Osteocyte (in vitro differentiated cells): ENCODE measurements at places on chromosomes 3 and 15.
A peak's percentile ranks its signal among the peaks of the same experiment; 100 is the strongest.

DNA sequence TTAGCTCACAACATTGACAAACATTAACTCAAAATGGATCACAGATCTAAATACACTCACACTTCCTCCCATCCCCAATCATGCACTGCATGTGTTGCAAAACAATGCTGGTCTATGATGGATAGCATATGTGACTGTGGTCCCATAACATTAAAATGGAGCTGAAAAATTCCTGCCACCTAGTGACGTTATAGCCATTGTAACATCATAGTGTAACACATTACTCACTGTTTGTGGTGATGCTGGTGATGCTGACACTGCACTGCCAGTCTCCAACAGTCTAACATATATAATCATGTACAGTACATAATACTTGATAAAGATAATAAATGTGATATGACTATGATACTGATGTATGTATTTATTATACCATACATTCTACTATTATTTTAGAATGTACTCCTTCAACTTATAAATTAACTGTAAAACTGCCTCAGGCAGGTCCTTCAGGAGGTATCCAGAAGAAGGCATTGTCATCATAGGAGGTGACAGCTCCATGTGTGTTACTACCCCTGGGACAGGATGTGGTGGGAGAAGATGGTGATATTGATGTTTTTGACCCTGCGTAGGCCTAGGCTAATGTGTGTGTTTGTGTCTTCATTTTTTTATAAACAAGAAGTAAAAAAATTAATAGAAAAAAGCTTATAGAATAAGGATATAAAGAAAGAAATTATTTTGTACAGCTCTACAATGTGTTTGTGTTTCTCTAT lies 41.3 kb downstream of the TXNRD3 start:
- H3K36me3 ChIP-seq, result peaks cover 49% of the 10 kb centered on the region
- H3K4me3 ChIP-seq, result no peak overlapping the region
- H3K27ac ChIP-seq, result no peak overlapping the region
- H3K4me1 ChIP-seq, result peaks cover 21% of the 10 kb centered on the region

DNA sequence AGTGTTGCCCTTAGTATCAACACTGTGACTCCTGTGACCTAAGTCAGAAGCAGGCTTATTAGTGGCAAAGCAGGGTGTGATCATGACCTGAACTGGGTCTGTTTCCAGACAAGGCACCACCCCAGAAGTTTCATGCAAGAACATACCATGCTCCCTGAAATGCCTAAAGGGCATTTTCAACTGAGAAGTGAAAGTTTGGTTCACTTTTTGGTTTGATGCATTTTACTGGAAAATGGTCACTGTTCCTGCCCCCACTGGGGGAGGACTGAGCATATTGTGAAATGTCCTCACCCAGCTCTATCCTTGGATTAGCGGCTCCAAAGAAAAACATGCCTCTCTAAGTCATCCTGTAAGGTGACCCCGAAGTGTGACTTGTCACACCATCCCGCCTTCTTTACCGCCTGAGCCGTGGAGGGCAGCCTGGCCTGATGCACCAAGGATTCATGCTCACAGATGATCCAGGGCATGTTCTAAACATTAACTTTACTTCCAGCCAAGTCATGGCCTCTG lies 3.1 kb upstream of the FAM240A start:
- peak; percentile 32 for DNase-seq
- H3K36me3 ChIP-seq, result no peaks in the 10 kb centered on the region
- H3K27ac ChIP-seq, result no peak overlapping the region
- H3K27me3 ChIP-seq, result peaks cover 14% of the 10 kb centered on the region
- no peak overlapping the region for H3K4me3 ChIP-seq
- H3K4me1 ChIP-seq, result peaks cover 11% of the 10 kb centered on the region

DNA sequence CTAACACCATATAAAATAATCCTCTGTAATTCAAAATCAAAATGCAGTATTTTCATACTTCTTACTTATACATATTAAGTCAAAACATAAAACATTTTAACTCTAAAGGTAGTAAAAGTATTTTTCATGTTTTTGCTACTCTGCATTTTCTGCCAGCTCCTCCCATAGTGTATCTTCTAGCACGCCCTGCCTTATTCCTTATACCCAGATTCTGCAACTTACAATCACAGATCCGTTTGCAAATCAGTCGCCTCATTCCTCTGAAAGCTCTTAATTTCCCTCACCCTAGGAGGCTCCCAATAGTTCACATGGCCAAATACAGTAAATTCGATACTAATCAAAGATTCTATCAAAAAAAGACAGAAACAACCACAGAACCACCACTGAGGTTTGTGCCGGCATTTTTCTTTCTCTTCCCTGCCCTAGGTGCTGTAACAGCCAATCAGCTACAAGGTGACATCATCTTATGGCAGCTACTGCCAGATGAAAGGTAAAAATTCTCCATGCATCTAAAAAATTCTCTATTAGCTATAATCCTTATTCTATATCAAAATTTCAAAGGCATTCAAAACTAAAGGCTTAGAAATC lies 72.9 kb downstream of the CLASP2 start:
- peak overlapping the region; percentile 59 for H3K27ac ChIP-seq
- H3K36me3 ChIP-seq, result peaks cover 4% of the 10 kb centered on the region
- DNase-seq, result no peak
- H3K4me3 ChIP-seq, result peak overlapping the region; percentile 80

GRCh38 chr3:37308247-37308646 lies 133.9 kb upstream of the LRRFIP2 start:
- H3K36me3 ChIP-seq, result peaks cover 15% of the 10 kb centered on the region
- H3K4me1 ChIP-seq, result peaks cover 7% of the 10 kb centered on the region
- no peak for DNase-seq
- no peak overlapping the region for H3K4me3 ChIP-seq
- no peak overlapping the region for H3K27ac ChIP-seq

- DNase-seq, result no peak
Observed at GRCh38 chr3:162780313-162780712, 1283.7 kb downstream of the OTOL1 start.

DNA sequence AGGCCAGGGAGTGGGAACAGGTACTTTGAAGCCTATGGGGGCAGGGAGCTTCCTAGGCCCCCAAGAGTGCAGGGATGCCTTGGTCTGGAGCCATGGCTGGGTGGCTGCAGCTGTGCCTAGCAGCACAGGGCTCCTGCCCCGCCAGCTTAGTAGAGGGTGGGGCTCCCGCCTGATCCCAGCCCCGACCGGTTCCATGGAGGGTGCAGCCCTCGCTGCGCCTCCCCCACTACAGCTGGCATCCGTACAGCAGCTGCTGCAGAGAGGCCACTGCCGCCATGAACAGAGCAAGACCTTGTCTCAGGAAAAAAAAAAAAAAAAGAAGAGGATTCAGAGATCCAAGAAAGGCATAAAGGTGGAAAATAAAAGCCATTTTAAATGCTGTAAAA lies 277.2 kb downstream of the UBE2E2 start:
- peaks cover 5% of the 10 kb centered on the region for H3K4me1 ChIP-seq
- no peak overlapping the region for H3K27ac ChIP-seq
- no peaks in the 10 kb centered on the region for H3K27me3 ChIP-seq
- DNase-seq, result no peak
- H3K36me3 ChIP-seq, result peaks cover 2% of the 10 kb centered on the region

- H3K36me3 ChIP-seq, result peaks cover 38% of the 10 kb centered on the region
- no peaks in the 10 kb centered on the region for H3K27me3 ChIP-seq
- H3K27ac ChIP-seq, result peak overlapping the region; percentile 72
- no peak overlapping the region for H3K4me3 ChIP-seq
- H3K4me1 ChIP-seq, result peaks cover 25% of the 10 kb centered on the region
- DNase-seq, result no peak
Observed at GRCh38 chr15:75523011-75523410, 56.1 kb downstream of the PTPN9 start.

GRCh38 chr3:51568996-51569395 lies 30.5 kb downstream of the RAD54L2 start:
- DNase-seq, result no peak
- no peak overlapping the region for H3K27ac ChIP-seq
- H3K36me3 ChIP-seq, result no peaks in the 10 kb centered on the region
- peaks cover 18% of the 10 kb centered on the region for H3K4me1 ChIP-seq
